Stimulated activated naive CD8-positive, alpha-beta T cell treated with anti-CD3 and anti-CD28 coated beads, Interleukin-15, Interleukin-2, amounts not matched to agents 100 U/mL and 50 U/mL, for 24 hours (primary cell): ENCODE measurements at places on chromosomes 5 and 9.

- no peak for DNase-seq
Measured at GRCh38 chr5:121967187-121967586, 5.4 kb downstream of the SRFBP1 start.

DNA sequence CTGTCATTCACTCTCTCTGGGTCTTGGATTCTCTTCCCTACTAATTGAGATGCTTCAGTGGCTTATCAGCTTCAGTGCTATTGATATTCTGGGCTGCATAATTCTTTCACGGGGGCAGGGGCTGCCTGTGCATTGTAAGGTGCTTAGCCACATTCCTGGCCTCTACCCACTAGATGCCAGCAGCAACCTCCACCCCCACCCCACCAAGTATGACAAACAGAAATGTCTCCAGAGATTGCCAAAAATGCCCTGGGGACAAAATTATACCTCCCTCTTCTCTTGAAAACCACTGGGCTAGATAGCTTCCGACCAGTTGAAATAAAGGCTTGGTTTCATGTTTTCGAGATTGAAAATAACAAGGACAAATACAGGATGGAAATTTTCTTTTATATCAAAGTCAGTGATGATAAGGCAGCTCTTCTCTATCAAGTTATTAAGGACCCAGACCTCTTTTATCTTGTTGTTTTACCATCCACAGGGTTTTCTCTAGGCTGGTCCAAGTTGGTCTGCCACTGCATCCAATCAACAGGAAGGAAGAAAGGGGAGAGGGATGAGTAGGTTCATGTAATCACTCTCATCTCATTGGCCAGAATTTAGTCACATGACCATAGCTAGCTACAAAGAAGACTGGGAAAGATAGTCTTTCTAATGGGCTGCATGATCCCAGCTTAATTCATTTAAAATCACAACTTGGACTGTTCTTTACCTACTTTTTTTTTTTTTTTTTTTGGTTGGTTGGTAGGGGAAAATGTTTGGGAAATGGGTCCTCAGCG is 92.1 kb upstream of the RANBP3L start:
- DNase-seq: no peak

DNA sequence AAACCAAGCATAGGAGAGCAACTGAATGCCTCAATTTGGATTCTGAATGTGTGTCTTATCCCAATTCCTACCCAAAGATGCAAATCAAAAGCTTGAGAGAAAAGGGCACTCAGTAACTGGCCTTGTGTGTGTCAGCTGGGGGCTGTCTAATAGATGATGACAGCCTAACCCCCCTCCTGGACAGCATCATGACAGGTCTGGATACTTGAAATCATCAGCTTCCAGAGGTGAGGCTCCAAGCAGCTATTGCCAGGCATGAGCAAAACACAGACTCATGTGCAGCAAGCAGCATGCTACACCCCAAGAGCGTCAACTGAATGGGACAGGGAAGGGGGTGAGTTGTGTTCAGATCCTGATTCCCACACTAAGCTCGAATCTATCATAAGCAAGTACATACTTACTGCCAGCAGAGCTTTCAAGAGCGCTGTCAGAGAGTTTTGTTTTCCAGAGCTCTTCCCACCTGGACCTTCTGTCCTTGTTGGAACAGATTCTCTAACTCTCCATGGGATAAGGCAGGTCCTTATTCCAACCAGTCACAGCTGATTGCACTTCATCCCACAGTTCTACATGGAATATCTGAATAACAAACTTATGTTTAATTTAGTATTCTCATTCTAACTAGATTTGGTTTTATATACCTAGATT is 467.5 kb downstream of the DTWD2 start:
- no peak for DNase-seq

GRCh38 chr5:126780165-126780827 is 3.4 kb downstream of the LMNB1 start:
- peak; percentile 45 for DNase-seq

DNA sequence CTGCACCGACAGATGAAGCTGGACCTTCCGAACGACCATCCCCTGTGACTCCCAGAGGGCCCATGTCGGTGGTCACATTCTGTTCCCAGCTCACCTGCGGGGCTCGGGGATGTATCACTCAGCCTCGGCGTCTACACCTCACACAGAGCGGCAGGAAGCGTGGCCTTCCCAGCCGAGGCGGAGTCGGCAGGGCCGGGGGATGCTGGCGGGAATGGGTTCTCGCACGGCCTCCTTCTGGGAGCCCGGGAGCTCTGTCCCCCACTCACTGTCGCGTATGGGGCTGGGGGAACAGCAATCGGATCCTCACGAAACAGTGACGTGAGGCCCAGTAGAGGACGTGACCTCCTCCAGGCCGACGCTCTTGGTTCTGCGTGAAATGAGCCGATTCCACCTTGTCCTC is 20.4 kb downstream of the NACC2 start:
- DNase-seq: no peak

DNA sequence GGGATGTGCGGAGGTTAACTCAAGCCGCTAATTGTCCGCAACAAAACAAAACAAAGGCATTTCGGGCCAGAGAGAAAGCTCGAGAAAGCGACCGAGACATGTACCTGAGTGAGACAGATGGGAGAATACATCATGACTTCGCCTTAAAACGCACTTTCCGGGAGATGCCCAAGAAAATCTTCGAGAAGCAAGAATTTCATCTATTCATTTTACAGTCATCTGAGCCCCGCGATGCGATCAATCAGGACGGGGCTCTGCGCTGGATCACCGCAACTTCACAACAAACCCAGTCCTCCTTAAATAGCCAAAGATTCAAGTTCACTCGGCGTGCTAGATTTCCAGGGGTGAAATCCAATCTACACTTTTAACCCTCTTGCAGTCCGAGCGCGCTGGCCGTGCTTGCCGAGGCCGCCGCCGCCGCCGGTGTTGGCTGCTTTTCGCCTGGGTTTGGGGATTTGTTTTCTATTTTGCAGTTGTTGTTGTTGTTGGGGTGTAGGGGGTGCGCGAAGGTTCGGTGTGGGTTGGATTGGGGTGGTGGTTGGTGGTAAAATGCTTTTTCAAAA is 482 bp downstream of the NFIB start:
- no peak for DNase-seq

GRCh38 chr5:131710391-131710790 is 75.4 kb upstream of the RAPGEF6 start:
- DNase-seq: no peak

GRCh38 chr5:138573949-138574670 is 1.1 kb downstream of the HSPA9 start:
- no peak for DNase-seq

- DNase-seq: no peak
Measured at GRCh38 chr5:160213537-160213936, 15.8 kb upstream of the FABP6 start.

GRCh38 chr9:82572146-82572545 is 490.8 kb downstream of the RASEF start:
- DNase-seq: no peak

DNA sequence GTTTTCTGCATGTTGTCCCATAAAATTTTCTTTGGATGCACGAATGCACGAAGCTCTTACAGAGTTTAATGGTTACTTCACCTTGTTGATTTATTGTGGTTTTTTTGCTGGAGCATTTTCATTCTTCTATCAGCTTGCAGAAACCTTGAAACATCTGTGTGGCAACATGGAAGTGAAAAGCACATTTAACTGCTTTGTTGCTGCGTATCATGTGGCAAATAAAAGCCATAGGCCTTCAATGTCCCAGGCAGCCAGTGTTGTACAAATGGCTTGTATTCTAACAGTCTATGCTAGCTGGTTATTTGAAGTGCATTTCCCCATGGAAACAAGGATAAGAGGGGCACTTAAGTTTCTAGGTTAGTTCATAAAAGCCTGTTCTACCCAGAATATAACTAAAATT is 42.5 kb upstream of the RASGRF2 start:
- no peak for DNase-seq

DNA sequence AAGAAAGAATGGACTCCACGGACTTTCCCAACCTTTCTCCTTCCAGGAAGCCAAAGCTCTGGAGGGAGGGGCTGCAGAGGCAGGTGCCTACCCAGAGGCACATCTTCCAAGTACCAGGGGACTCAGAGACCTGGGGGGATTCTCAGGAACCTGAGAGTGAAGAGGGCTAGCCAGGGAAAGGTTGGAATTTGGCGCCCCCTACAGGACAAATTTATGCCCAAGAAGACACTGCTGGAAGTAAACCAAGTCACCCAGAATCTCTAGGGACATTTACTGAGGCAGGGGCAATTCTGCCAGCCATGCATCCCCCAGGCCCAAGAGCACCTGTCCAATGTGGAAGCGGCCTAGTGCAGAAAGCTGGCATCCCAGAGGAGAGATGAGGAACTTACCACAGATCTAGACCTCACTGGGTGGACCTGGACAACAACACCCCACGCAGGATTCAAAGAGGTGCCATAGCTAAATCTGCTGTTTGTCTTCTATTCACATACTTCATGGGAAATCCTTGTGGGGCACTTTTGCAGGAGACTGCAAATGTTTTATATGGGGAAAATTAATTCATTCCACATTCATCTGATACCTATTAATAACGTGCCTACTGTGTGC is 25.9 kb upstream of the IDNK start:
- DNase-seq: peak; percentile 59

DNA sequence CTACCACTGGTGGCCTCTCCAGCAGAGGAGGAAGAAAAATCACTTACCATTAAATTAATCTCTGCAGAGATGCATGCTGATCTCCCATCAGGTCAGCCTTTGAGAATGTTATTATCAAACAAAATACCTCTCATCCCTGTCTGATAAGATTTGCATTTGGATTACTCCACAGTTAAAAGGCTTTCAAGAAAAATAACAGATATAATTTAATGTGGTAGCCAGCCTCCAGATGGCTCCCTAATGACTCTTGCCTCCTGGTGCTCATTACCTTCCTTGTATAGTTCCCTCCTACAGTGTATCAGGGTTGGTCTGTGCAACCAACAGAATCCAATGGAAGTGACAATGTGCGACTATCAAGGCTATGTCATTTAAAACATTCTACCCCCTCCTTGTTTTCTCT is 63.6 kb upstream of the TNPO1 start:
- DNase-seq: no peak

DNA sequence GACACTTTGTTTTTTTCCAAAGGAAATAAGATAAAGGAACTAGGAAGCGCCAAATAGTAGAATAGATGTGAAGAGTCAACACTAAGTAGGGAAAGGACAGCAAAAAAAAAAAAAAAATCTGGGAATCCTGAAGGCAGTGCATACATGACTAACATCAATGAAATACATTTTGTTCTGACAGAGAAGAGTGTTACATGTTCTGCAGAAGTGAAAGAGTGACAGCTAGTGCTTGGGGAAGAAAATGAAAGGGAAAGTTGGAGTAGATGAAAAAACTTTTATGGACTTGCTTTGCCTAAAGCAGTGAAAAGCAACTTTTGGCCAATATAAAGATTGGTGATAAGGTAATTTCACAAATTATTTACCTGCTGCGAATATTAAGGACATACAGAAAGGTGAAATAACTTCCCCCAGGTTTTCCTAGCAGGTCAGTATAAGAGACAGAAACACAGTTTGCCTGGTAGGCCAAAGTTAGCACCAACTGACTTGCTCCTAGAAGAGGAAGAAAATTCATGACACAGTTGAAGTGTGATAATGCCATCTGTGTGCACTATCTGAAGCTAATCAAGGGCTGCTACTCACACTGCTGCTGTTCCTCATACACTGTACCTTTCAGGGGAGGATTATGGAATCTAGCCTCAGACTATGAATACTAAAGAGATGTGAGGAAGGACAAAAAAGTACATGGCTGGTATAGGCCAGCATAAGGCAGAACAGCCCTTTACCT is 38.6 kb downstream of the RANBP6 start:
- DNase-seq: no peak
